ENCODE measurements at places on chromosomes 11 and 22.

GRCh38 chr11:13215149-13215548 lies 62.4 kb upstream of the BMAL1 start:
- DNase-seq, result no peak

DNA sequence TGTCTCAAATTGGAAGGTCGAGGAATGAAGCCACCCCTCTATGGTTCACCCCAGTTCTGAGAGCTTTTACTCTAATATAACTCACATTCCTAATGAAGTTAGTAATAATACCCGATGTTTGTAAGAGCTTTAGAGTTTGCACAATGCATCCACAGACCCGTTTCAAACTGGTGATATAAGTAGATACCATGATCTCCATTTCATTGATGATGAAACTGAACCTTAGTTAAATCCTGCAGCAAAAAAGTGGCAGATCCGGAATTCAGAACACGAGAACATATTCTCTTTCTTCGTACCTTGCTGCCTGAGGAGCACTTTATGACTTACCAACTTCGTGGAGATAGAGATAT lies 757 bp upstream of the RBFOX2 start:
- no peak for DNase-seq

DNA sequence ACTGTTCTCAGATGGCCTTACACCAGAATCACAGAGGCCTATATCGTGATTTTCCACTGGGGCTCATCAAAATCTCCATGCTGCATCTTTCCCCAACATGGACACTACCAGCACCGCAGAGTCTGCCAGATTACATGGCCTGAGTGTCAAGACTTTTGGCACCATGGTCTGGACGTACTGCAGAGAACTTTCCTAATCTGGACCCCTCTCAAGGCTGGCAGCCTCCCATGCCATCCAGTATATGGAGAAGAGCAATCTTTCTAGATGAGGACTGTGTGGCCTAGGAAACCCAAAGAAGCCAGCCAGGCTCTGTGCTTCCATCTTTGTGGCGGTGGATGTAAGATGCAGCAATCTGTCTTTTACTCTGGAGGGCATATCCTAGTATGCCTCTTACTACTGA lies 139.2 kb downstream of the ADAMTS15 start:
- no peak for DNase-seq

- no peak for DNase-seq
Observed at GRCh38 chr22:43177479-43177878, 9.5 kb downstream of the TTLL12 start.

DNA sequence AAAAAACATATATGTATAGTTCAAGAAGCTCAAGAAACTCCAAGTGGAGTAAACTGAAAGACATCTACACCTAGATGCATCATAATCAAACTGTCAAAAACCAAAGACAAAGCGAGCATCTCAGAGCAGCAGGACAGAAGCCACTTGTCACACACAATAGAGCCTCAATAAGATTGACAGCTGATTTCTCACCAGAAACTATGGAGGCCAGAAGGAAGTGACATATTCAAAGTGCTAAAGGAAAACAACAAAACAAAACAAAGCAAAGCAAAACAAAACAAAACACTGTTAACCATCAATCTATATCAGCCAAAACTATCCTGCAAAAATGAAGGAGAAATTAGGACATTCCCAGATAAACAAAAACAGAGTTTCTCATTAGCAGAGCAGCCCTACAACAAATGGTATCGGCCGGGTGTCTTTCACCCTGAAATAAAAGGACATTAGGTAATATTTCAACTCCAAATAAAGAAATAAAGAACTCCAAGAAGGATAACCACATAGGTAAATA lies 65.8 kb upstream of the SEPTIN5 start:
- DNase-seq, result no peak

- DNase-seq, result no peak
Observed at GRCh38 chr11:30801357-30801756, 215.2 kb upstream of the MPPED2 start.

- no peak for DNase-seq
Observed at GRCh38 chr11:75577207-75577606, 15.2 kb downstream of the SERPINH1 start.

GRCh38 chr11:30206249-30206996 lies 24.4 kb upstream of the FSHB start:
- no peak for DNase-seq

GRCh38 chr11:78251083-78251775 lies 62.5 kb downstream of the USP35 start:
- no peak for DNase-seq

DNA sequence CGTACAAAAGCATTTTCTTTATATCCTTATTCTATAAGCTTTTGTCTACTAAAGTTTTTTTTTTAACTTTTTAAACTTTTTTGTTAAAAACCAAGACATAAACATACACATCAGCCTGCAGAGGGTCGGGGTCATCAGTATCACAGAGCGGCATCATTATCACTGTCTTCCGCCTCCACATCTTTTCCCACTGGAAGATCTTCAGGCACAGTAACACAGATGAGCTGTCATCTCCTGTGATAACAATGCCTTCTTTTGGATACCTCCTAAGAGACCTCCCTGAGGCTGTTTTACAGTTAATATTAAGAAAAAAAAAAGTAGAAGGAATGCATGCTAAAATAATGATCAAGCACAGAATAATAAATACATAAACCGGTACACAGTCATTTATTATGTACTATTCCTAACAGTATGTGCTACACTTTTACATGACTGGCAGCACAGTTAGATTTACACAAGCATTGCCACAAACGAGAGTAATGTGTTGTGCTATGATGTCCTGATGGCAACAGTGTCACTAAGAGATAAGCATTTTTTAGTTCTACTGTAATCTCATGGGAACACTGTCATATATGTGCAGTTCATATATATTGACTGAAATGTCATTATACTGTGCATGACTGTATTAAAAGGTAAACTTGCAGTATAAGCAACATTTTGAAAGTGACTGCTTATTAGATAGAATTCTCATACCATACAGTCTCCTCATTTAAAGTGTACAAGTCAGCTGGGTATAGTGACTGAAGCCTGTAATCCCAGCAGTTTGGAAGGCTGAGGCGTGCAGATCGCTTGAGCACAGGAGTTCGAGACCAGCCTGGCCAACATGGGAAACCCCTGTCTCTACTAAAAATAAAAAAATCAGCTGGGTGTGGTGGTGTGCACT lies 58.6 kb downstream of the KDM2A start:
- no peak for DNase-seq

- DNase-seq, result no peak
Observed at GRCh38 chr22:20562607-20563465, 55.4 kb downstream of the MED15 start.

DNA sequence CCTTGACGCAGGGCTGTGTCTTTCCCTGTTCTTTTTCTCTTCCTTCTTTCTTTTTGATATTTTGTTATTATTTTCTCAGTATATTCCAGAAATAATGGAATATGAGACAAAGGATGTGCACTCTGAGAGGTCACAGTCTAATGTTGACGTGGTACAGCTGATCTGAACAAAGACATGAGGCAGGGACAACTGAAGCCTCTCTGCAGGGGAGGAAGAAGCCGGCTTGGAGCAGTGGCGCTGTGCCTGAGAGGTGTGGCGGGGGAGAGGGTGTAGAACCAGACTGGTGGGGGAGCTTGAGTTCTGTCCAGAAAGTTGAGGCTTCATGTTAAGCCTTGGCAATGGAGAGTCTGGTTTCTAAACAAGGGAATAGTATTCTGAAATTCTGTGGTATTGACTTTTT lies 34.7 kb downstream of the ADAMTS15 start:
- DNase-seq, result no peak

GRCh38 chr11:73524774-73525173 lies 73.1 kb downstream of the FAM168A start:
- DNase-seq, result no peak

- no peak for DNase-seq
Observed at GRCh38 chr11:131723088-131723487, 352.7 kb downstream of the NTM start.
